ENCODE measurements at places on chromosomes 5 and 9.

DNA sequence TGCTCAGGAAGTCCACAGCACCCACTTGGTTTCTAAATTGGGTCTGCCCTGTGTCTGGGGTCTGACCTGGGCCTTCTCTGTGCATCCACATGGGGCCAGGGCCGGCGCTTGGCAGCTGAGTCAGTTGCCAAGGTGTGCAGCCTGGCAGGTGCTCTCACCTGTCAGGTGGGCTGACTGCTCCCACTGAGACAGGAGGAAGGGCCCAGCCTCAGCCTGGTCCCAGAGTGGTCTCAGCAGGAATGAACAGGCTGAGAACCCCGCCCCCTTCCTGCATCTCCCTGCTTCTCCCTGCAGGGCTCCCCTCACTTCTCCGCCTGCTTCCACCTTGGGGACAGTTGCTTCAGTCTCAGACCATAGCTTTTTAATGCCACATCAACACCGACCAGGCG, 60.5 kb downstream of the BARX1 start:
- no peak overlapping the region for H3K4me3 ChIP-seq
- no peak overlapping the region for H3K27ac ChIP-seq
- DNase-seq = no peak
- H3K27me3 ChIP-seq = no peaks in the 10 kb centered on the region
- no peaks in the 10 kb centered on the region for H3K36me3 ChIP-seq
- H3K4me1 ChIP-seq = no peaks in the 10 kb centered on the region

GRCh38 chr9:16744394-16744793, 126.1 kb downstream of the BNC2 start:
- no peak for DNase-seq
- H3K36me3 ChIP-seq = no peaks in the 10 kb centered on the region

DNA sequence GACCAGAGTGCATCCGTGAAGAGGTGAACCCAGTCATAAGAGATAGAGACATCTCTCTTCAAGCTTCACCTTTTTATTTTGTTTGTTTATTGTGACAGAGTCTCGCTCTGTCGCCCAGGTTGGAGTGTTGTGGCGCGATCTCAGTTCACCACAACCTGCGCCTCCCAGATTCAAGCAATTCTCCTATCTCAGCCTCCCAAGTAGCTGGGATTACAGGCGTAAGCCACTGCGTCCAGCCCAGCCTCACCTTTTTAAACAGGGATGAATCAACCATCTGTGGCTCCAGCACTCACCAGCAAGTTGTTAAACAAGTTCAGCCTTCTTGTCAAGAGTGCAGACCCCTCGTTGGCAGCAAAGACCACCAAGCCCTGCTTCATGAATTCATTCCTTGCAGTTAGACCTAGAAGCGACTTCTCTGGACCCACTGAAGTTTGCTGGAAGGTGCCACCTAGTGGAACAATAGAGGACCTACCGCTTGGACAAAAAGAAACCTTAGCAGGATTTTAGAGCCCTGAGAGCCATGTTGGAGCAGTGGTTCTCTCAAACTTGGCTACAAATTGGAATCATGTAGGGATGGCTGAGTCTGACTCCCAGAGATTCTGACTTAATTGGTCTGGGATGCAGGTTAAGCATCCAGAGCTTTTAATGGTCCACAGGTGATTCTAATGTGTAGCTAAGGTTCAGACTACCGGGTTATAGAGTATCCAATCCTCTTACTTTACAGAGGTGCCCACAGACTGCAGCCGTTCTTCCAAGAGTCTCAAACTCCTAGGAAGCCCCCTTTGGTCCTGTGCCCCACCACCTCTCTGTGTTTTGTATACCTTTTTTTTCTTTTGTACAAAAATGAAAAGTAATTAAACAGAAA, 10.5 kb upstream of the GALNT10 start:
- peaks cover 5% of the 10 kb centered on the region for H3K4me1 ChIP-seq
- no peak for DNase-seq
- no peak overlapping the region for H3K27ac ChIP-seq
- no peaks in the 10 kb centered on the region for H3K36me3 ChIP-seq
- H3K4me3 ChIP-seq = no peak overlapping the region
- H3K27me3 ChIP-seq = no peaks in the 10 kb centered on the region

GRCh38 chr5:125042261-125042890, 295.9 kb upstream of the ZNF608 start:
- no peak for DNase-seq
- H3K4me3 ChIP-seq = no peak overlapping the region
- no peaks in the 10 kb centered on the region for H3K36me3 ChIP-seq
- no peak overlapping the region for H3K27ac ChIP-seq

DNA sequence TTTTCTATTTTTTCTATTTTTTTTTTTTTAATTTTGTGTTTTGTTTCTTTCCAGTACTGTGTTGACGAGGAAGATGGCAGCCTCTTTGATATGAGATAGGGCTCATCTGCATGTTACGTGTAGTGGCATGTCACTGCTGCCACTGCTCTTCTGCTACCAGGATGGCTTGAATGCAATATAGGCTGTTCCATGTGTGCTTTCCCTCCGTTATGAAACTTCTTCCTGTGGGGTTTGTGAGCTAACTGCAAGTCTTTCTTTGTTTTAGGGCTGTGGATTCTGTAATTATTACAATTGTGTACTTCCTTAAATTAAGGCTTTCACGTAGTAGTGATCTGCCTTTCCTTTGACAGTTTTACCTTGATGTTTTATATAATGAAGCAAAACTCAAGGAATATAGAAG, 184.6 kb downstream of the KDM4C start:
- H3K27ac ChIP-seq = no peak overlapping the region
- peaks cover 10% of the 10 kb centered on the region for H3K4me1 ChIP-seq
- H3K36me3 ChIP-seq = no peaks in the 10 kb centered on the region
- no peak overlapping the region for H3K4me3 ChIP-seq

DNA sequence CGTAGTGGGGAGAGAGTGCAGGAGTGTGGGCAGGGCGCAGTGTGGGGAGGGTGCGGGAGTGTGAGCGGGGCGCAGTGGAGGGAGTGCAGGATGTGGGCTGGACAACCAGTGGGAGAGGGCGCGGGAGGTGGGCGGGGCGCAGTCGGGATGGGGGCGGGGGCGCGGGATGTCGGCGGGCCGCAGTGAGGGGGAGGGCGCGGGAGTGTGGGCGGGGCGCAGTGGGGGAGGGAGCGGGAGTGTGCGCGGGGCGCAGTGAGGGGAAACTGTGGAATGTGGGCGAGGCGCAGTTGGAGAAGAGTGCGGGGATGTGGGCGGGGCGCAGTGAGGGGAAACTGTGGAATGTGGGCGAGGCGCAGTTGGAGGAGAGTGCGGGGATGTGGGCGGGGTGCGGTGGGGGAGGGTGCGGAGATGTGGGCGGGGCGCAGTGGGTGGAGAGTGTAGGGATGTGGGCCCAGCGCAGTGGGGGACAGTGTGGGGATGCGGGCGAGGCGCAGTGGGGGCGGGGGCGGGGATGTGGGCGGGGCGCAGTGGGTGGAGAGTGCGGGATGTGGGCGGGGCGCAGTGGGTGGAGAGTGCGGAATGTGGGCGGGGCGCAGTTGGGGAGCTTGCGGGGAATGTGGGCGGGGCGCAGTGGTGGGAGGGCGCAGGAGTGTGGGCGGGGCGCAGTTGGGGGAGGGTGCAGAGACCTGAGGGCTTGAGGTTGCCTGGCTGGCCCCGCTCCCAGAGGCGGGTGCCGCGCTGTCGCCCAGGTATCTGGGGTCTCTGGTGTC, at the start of gene NXNL2:
TSS of gene NXNL2 (plus strand) at position 723 of the 770 bp plus-strand sequence. CDS start 257 bp downstream, outside the sequence.
- H3K4me3 ChIP-seq = peak within 1 kb of the TSS; percentile 39
- H3K36me3 ChIP-seq = no peaks in the 10 kb centered on the region
- H3K27me3 ChIP-seq = no peaks in the 10 kb centered on the region
- H3K4me1 ChIP-seq = peaks cover 62% of the 10 kb centered on the region

DNA sequence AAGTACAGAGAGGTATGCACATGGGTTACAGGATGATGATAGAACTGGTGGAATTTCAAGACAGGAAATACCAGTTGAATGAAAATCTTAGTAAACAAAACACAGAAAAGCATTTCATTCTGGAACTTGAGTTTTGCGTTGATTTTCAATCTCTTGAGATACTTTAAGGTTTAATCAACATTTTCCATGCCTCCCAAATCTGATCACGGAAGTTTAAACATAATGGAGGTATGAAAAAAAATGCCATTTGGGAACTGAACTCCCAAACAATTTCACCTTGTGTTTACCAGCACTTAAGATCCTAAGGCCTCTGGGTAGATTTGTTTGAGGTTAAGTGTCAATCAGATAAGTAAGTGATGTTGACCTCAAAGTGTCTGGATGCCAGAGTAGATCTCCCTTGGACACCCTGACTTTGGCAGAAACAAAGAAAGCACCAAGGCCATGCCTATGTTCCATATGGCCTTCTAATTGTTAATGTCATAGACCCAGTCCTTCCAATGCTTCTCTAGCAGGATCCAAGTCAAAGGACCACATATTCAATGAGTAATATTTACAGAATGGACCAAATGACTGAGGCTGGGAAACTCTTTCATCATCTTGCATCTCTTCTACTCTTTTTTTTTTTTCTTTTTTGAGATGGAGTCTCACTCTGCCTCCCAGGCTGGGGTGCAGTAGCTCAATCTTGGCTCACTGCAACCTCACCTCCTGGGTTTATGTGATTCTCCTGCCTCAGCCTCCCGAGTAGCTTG, 216.9 kb downstream of the ARRDC3 start:
- H3K4me3 ChIP-seq = no peak overlapping the region
- no peak for DNase-seq
- H3K36me3 ChIP-seq = no peaks in the 10 kb centered on the region

GRCh38 chr9:33151601-33152000, 15.5 kb downstream of the B4GALT1 start:
- H3K4me3 ChIP-seq = no peak overlapping the region
- H3K36me3 ChIP-seq = no peaks in the 10 kb centered on the region
- no peaks in the 10 kb centered on the region for H3K27me3 ChIP-seq
- H3K27ac ChIP-seq = peak overlapping the region; percentile 76
- H3K4me1 ChIP-seq = peaks cover 67% of the 10 kb centered on the region

GRCh38 chr9:88916894-88917293, 74.4 kb upstream of the S1PR3 start:
- H3K27ac ChIP-seq = no peak overlapping the region
- H3K36me3 ChIP-seq = no peaks in the 10 kb centered on the region
- H3K4me1 ChIP-seq = no peaks in the 10 kb centered on the region
- no peak overlapping the region for H3K4me3 ChIP-seq
- H3K27me3 ChIP-seq = no peaks in the 10 kb centered on the region

DNA sequence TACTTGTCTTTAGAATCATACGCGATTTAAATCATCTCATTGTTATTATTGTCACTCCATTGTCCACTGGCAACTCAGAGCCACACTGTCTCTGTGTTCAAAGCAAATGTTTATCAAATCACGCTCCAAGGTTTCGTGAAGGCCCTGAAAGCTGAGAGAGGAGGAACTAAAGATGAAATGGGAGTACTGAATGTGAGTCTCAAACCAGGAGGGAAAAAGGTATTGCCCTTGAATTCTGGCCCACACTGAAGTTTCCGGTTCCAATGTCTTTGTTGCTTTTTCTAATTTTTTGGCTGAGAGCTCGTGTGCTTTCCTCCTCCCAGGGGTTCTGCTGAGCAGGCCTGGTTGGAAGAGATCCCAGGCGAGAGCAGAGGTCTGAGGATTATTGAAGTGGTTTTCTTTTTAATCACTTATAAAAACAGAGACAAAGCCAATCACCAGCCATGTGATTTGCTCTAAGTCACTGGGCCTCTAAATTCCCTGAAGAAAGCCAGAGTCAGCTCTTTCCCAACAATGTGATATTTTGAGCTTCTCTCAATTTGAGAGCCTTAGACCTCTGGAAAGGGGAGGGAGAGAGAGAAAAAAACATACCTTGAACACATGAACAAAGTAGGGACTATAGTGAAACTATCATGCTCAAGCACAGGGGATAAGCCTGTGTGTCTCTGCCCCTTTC, 420.8 kb upstream of the GRAMD2B start:
- DNase-seq = peak; percentile 78
- no peaks in the 10 kb centered on the region for H3K36me3 ChIP-seq
- peaks cover 33% of the 10 kb centered on the region for H3K4me1 ChIP-seq
- no peaks in the 10 kb centered on the region for H3K27me3 ChIP-seq

DNA sequence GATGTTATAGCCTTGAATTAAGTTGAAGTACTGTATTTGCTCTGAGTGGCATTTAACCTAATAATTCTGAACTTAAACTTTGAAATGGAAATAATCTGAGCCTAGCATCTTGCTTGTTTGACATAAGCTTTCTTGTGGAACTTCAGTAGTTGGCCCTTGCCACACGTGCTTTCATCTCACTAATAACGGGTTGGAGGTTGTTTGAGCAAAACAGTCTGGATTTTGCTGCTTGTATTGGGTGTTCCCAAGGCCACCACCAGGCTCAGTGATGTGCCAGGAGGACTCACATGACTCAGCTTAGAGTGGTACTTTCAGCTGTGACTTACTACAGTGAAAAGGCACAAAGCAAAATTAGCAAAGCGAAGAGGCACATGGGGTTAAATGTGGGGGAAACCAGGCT, 35.7 kb downstream of the SECISBP2 start:
- H3K4me3 ChIP-seq = no peak overlapping the region
- H3K4me1 ChIP-seq = no peaks in the 10 kb centered on the region
- H3K27ac ChIP-seq = no peak overlapping the region

GRCh38 chr5:149596712-149597111, 15.4 kb downstream of the ARHGEF37 start:
- no peak for DNase-seq
- H3K36me3 ChIP-seq = no peaks in the 10 kb centered on the region
- no peak overlapping the region for H3K4me3 ChIP-seq
- H3K27ac ChIP-seq = peak overlapping the region; percentile 62
- peaks cover 4% of the 10 kb centered on the region for H3K4me1 ChIP-seq
- no peaks in the 10 kb centered on the region for H3K27me3 ChIP-seq

DNA sequence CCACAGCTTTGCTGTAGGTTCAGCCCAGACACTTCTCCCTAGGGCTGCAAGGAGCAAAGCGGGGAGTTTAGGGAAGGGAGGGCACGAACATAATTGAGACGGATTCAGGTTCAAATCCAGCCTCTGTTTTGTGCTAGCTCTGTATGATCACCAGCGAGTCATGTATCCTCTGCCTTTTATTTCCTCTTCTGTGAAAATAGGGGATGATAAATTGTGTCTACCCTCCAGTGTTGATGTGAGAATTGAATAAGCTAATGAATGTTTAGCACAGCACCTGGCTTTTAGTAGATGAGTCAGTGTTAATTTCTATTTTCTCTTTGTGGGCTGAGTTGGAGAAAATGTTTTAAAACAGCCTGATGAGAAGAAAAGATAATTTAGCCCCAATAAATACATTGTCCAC, 6.2 kb downstream of the MLANA start:
- no peak overlapping the region for H3K4me3 ChIP-seq
- no peaks in the 10 kb centered on the region for H3K27me3 ChIP-seq
- no peak for DNase-seq
- H3K36me3 ChIP-seq = no peaks in the 10 kb centered on the region
- no peak overlapping the region for H3K27ac ChIP-seq

All from tibial nerve (tissue), 4 donors.